ENCODE measurements at places on chromosomes 2 and 18. TPM values are rescaled to one million over a fixed set of nuclear protein-coding genes. Genes with fewer than 3 reads are reported as not detected.

DNA sequence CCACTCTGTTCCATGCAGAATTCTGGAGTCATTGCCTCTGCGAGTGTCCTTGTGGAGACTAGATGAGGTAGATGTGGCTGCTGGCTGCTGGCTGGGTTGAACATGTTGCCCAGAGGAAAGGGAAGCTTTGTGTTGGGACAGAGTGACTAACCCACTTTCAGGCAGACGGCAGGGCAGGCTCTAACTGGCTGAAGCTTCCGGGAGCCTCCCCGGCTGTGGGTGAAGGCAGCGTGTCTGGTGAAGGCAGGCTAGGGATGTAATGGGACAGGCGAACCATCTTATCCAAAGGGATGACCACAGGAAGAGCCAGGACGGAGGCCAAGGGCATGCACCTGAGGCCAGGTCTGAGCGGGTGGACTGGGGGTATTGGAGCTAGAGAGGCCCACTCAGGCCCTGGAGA, 16.0 kb downstream of the ASPRV1 start:
- no peak overlapping the region for H3K4me3 ChIP-seq
- no peaks in the 10 kb centered on the region for H3K27me3 ChIP-seq
- no peaks in the 10 kb centered on the region for H3K36me3 ChIP-seq

DNA sequence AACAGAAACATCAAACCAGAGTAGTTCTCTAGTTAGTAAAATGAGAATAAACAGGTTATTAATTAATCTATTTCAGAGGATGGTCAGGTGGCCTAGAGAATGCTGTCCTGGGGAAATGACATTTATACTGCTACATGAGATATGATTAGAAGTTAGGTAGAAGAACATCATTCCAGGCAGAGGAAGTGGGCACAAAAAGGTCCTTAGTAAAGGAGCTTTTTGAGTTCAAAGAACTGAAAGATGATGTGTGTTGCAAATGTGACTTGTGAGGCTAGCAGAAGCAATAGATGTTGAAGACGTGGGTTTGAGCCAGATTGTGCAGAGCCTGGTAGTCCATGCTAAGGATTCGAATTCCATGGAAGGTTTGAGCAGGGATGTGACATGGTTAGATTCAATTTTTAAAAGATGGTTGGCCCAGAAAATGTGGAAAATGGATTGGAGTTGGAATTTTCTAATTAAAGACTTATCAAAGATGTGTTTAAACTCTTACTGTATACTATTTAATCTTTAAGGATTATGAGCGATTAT, 34.2 kb downstream of the RAB10 start:
- H3K36me3 ChIP-seq = no peaks in the 10 kb centered on the region
- no peaks in the 10 kb centered on the region for H3K4me1 ChIP-seq
- DNase-seq = no peak
- H3K4me3 ChIP-seq = no peak overlapping the region

DNA sequence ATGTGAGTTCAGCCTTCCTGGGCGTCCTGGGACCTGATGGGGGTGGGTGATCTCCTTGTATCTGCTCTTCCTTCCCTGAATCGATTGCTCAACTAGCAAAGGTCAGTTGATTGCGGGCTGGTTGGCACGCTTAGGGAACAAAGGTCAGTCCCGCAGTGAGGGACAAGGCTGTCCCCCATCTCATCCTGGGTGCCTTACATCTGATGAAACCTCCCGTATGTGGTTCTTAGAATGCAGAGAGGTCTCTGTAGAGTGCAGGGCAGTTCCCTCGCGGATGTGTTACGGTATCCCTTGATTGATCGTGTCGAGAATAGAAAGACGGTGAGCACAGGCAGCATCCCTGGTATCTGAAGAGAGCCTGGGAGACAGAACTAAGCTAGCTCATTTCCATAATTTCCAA, 56.4 kb upstream of the RBM44 start:
- no peak overlapping the region for H3K4me3 ChIP-seq
- no peaks in the 10 kb centered on the region for H3K36me3 ChIP-seq
- H3K27ac ChIP-seq = no peak overlapping the region
- H3K4me1 ChIP-seq = no peaks in the 10 kb centered on the region
- DNase-seq = no peak
- no peaks in the 10 kb centered on the region for H3K27me3 ChIP-seq

GRCh38 chr18:23313379-23313778, 139.7 kb upstream of the RIOK3 start:
- no peaks in the 10 kb centered on the region for H3K4me1 ChIP-seq
- H3K4me3 ChIP-seq = no peak overlapping the region
- no peak for DNase-seq
- no peaks in the 10 kb centered on the region for H3K27me3 ChIP-seq
- H3K36me3 ChIP-seq = no peaks in the 10 kb centered on the region

Gene MGAT5
- 30.5 TPM for total RNA-seq

Gene TUBA3D
- not detected for total RNA-seq

Gene TMEM198
- 1.9 TPM for total RNA-seq

Gene DPP10
- total RNA-seq = 0.33 TPM

Gene CNRIP1
- total RNA-seq = 35.7 TPM
